Stimulated activated CD4-positive, alpha-beta T cell treated with anti-CD3 and anti-CD28 coated beads, Interleukin-15, amount 100 ng/mL, for 1 hour (primary cell): ENCODE measurements at places on chromosomes 7 and 10.

DNA sequence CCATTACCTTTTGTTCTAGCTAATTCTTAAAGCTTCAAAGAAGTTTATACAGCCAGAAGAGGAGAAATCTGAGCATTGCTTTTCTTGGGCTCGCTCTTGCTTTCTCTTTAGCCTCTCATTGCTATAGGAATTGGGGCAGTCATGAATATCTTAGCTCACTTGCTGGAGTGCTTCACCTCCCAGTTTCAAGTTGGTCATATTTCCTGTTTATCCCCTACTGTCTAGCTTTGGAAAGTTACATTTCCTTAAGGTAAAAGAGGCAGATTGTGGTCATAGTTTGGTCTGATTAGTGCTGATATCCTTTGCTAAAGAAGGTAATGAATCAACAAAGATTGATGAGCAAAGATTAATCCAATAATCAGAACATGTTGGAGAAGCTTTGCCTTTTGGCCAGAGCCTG lies 77.7 kb upstream of the GLI3 start:
- DNase-seq: no peak

DNA sequence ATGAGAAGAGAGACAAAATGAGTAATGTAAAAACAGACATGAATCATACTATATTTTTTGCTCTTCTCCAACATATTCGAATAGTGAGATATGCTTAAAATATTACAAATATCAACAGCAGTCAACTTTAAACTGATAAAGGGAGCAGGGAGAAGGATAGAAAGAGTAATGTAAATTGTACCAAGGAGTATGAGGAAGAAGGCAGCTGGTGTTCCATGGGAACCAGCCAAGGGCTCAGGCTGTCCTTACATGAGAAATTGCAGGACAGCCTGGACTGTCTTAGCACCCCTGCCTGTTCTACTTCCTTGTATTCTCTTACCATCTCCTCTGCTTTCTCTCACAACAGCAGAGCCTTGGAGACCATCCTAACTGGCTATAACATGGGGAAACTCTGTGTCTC lies 128.7 kb downstream of the TSPAN12 start:
- DNase-seq: no peak

DNA sequence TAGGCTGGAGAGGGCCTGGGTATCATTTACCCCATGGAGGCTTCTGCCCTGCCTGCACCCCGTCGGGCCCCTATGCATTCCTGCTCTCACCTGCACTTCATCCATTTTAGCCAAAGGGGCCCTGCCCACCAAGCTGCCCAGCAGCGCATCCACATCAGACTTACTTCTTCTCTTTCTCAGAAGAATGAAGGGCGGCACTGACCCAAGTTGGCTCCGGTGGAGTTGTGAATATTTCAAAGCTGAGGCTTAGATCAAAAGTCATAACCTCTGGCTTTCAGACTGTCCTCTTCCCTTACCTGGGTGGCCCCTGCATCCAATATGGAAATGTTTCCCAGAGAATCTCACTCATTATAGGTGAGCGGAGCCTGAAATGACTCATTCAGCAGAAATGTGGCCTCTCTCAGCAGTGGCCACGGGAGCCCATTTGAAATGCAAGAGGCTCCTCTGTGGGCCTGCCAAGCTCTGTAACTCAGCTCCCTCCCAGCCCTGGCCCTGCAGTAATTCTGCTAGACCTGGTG lies 117.6 kb upstream of the TCF7L2 start:
- no peak for DNase-seq

DNA sequence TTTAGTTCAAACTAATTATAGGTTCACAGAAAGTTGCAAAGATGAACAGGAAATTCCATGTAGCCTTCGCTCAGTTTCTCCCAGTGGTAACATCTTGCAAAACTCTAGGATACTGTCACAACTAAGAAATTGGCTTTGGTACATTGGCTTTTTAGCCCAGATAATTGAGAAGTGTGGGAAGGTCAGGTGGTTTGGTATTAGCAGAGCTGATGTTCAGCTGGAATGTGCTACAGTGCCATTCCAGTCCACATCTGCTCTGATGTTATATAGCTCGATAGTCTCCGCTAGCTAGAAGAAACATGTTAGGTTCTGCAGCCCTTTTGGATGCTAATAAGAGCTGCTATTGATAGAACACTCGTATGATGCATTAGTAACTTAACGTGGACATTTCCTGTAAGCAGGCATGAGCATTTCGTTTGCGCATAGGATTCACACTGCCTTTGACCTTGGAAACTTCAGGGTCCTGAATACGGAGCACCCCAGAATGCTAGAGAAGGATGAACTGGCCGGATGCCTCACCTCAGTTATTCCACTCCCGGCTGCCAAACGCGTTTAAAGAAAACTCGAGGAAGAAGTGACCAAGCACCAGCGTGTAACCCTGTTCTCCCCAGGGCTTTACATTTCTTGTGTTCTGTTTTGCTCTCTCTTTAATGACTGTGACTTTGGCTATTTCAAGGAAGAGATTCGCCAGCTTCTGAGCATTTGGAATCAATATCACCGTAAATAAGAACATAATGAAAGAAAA lies 271.4 kb downstream of the GALNT17 start:
- no peak for DNase-seq

- DNase-seq: no peak
These were observed 17.0 kb downstream of the PKD1L1 start for GRCh38 chr7:47931005-47932004.

- DNase-seq: no peak
These were observed 30.9 kb upstream of the STEAP4 start for GRCh38 chr7:88337572-88337971.

- no peak for DNase-seq
These were observed 64.6 kb downstream of the ZNF680 start for GRCh38 chr7:64498270-64498669.

DNA sequence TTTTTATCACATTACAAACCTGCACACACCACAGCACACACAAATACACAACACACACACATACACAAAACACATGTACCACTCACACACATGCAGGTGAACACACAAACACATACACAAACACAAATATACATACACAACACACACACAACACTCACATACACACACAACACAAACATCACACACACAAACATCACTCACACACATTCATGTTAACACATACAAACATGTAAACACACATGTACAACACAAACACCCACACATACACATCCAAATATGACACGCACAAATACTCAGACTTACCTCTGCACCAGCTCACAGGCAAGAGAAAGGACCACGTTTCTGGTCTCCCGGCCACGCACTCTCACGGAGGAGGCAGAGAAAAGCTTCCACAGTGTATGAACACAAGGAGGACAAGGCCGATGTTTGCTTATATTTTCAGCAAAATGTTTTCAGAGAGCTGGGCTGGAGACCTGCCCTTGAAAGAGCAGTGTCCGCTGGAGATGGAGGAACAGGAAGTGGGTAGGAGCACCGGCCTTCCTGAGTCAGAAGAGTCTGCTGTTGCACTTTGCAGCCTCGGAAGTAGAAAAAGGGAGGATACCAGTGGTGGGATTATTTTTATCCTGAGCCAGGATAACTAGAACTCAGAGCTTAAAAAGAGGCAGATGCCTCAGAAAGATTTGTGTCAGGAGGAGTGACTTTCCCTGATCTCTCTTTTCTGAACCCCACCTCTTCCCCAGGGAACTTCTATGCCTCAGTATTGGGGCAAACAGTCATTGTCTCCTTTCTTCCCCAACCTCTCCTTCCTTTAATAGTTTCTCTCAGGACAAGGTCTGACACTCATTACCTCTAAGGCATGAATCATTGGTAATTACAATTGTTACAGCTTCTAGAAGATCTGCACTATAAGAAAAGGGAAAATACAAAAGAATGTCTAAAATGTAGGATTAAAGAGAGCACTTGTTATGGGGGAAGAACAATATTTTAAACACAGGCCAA lies at the start of gene GIMAP6:
GIMAP6 (minus strand) TSS at position 520 of the 999 bp plus-strand sequence. CDS start 2,243 bp downstream, outside the sequence.
- peak; percentile 14 for DNase-seq

DNA sequence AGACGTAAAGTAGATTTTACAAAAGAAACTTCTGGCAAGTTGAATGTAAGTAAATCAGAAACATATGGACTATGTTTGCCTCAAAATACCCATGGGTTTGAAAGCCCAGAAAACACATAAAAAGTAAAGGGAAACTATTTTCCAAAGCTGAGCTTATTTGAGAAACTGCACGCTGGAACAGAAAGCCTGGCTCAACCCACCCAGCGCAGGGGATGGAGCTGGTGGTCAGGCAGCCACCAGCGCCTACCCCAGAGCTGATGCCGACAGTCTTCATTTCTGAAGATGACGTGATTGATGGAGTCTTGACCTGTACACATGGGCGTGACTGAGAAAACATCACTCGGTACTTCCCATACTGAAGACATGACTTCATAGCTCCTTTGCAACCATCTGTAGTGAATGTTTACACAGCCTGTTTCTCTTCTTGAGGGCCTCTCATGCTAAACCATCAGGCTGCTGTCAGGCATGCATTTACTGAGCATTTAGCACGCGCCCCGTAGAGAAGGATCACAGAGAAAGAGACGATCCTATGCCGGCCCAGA lies 232.6 kb upstream of the AUTS2 start:
- no peak for DNase-seq

DNA sequence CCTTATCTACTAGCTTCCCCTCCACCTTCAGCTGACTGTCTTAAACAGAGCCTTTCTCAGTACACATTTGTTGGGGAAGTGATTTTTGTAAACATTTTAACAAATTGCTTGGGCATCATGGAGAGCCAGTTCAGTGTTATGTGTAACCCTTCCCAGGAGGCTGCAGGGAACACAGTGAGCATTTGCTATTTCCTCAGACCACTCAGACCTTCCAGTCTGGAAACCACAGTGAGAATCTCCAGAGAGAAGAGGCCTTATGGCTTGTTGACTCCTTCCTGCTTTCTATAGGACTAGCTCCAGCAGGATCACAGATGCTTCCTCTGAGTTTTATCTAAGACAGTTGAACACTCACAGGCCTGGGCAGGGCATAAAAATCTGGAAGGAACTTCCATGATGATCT lies 409.8 kb upstream of the NPVF start:
- DNase-seq: no peak

DNA sequence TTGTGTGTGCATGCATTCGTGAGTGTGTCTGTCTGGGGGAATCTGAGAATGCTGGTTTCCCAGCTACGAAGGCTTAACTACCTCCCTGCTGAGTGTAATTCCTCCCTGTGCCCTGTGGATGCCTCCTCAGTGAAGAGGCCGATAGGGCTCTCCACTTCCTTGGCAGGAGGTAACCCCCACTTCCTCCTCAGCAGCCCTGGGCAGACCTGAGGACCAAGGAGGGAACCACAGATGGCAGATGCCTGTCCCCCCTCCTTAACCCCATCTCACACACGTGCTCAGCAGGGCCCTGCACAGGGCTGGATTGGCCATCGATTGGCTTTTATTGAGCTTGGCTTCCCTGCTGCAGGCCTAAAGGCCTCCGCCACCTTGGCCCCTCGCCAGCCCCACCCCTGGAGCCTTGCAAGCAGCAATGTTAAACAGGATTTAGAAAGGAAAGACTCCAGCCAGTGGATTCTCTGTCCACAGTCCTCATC lies 45.6 kb upstream of the LRRC4 start:
- no peak for DNase-seq

DNA sequence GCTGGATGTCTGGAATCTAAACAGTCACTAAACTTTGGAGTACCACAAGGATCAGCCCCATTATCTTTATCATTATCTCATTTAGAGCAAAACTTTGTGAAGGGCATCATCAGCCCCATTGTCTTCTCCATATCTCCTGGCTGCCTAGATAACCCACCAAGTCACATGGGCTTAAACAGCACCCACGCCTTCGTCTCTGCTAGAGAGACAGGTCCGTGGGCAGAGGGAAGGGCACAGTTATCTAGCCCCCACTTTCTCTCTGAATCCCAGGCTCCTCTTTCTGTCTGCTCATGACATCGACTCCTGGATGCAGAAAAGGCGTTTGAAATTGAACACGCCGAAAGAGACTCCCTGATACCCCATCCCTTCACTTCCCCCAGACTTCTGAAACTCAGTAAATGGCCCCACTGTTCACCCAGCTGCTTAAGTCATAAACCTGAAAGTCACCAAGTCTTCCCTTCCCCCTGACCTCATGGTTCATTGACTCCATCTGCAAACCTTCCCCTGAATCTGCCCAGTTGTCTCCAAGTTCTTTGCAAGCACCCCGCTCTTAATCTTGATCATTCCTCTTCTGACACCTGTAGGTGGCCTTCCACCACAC lies 20.9 kb upstream of the PARD3 start:
- DNase-seq: no peak

GRCh38 chr10:37634351-37634880 lies 223.0 kb downstream of the ZNF248 start:
- no peak for DNase-seq

- no peak for DNase-seq
These were observed 3.4 kb upstream of the SPAG6 start for GRCh38 chr10:22341926-22342196.

GRCh38 chr10:129637010-129637409 lies 170.0 kb downstream of the MGMT start:
- DNase-seq: no peak

DNA sequence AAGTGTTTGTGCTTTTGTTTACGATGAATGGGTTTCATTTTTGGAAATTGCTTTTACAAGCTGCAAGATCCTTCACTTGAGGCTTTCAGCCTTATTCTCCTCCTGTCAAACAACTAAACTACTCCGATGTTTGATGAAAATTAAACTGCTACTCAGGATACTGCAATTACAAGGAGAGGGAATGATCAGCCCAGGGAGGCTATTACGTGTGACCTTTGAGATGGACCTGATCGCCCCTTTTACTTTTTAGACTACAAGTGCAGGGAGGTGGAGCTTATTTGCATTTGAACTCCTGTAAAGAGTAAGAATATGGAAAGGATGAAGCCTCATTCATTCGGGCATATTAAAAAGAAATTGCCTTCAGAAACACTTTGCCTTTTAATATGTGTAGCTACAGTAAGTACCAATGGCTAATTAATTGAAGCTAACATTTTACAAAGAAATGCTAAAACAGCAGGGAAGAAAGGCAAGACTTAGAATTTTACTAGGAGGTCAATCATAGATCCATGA lies 219.1 kb downstream of the PHTF2 start:
- DNase-seq: no peak
